ENCODE measurements at places on chromosomes 3 and 15.

- DNase-seq: peak; percentile 28
Measured at GRCh38 chr15:71142780-71143179, 27.5 kb downstream of the THSD4 start.

DNA sequence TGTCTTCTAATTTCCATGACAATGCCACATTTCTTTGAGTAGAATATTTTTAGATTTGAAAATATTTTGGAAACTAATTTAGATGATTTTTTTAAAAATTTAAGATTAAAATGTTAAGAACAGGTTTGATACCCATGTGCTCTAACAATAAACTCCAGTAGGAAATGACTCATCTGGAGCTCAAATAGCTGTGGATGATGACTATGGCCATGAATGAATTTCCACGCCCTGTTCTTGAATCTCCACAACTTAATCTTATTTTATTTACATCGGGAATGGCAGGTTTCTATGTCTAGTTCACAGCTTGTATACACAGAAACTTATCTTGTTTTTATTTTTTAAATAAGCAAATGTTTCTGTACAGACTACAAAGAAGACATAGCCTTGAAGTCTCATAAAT lies 726.8 kb downstream of the NAALADL2 start:
- DNase-seq: no peak

DNA sequence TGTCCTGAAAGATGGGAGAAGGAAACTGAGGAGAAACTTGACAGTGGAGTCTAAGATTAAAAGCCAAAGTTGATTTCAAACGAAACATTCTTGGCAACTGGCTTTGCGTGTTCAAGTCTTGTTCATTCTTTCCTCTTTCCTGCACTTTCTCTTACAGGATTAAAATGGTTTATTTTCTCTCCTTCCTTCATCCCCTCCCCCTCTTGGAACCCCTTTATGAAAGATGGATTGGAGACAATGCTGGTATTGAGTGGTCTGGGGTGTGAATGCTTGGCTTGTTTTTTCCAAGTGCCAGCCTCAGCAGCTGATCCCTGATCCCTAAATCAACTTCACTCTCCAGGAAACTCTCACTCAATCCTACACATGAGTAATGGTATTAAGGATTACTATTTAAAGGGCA lies 703 bp upstream of the LSAMP start:
- DNase-seq: no peak

DNA sequence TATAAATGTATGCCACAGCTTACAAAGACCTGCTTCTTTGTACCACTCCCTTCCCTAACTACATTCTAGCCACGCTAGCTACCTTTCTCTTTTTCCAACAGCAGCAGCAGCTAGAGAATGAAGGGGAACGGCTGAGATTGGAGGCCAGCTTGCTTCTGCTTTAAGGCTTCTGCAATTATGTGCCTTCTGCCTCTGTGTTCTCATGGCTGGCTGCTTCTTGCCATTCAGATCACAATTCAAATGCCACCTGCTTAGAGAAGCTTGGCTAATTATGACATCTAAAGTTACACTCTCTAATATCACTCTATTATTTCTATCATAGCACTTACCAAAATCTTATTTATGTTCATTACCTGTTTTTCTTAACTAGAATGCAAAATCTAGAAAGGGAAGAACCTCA lies 95.2 kb downstream of the RYK start:
- DNase-seq: no peak

DNA sequence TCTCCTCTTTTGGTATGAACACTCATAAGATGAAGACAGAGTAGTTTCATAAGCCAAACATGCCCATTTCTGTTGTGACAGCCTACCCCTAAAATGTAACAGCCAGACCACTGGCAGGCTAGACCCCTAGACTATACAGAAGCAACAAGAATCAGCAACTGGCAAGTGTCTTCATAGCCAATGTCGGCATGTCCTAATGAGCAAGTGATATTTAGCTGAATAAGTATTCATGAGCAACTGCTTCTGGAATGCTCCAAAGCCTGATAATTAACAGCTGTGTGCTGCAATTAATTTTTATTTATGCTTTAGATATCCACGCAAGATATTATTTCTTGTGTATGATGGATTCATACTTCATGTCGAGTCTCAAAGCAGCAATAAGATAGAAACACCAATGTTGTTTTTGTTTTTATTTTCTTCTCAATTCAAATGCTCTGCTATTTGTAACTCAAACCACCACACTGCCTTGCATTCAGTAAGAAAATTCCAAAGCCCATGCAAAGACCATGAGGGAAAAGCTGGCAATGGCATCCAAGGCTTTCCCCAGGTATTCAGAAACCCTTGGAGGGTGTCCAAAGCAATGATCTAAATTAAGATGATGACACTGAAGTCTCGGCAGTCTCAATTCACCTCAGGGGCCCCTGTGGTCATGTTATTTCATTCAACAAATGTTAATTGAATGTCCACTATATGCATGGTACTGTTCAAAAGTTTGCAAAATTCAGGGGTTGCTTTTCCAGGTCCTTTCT lies 167.7 kb upstream of the NECTIN3 start:
- DNase-seq: no peak

DNA sequence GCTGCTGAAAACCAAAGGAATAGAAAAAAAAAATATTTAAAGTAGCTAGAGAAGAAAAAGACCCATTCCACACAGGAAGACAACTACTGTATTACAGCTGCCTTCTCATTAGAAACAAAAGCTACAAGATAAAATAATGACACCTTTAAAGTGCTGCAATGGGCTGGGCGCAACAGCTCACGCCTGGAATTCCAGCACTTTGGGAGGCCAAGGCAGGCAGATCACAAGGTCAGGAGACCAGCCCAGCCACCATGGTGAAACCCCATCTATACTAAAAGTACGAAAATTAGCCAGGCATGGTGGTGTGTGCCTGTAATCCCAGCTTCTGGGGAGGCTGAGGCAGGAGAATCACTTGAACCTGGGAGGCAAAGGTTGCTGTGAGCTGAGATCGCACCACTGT lies 31.0 kb downstream of the TRPM7 start:
- DNase-seq: no peak

DNA sequence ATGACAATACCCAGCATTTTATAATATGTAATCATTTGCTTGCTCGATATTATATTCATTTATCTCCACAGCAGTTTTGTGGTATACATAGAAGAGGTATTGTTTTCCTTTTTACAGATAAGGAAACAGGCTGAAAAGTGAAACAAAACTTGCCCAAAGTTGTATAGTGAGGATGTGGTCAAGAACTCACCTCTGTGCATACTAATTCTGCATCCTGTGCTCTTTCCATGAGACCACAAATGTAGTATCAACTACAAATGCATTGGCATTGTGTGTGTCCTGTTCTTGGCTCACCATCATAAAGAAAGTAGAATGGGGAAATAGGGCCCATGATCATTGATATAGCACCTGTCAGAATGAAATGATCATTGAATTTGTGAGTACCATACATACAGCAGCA lies 167.3 kb downstream of the NECTIN3 start:
- no peak for DNase-seq

GRCh38 chr3:182810574-182811268 lies 17.4 kb downstream of the ATP11B start:
- no peak for DNase-seq

DNA sequence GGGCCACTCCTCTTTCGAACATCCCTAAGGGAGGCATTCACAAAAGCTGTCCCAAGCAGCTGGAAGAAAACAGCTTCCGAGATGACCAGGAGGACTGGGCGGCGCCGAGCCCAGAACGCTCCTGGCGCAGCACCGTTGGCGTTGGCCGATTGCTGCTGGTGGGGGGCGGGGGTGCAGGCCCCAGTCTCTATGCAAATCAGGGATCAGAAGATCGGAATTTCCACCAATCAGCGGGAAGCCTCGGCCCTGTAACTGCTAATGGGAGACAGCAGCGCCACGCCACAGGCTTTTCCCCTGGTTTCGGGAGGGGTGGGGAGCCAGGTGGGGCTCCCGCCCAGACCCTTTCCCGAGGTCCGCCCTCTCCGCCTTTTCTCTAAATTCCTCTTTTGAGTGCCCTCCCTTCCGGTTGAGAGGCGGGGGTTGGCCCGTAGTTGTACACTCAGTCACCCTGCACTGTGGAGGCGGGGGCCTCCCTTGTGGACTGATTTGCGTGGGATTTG lies 27.0 kb downstream of the HMCES start:
- peak; percentile 93 for DNase-seq

DNA sequence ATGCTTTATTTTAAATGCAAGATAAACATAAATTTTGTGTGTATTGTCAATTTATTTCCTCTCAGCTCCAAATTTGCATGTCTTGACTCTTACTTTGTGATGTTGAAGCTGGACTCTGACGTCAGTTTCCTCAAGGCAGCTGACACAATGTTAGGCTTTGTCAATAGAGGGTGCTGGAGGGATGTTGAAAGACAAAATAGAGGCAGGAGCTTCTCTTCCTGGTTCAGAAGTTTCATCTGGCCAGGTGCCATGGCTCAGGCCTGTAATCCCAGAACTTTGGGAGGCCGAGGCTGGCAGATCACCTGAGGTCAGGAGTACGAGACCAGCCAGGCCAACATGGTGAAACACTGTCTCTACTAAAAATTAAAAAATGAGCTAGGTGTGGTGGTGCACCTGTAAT lies 408.6 kb downstream of the GBE1 start:
- DNase-seq: no peak

- DNase-seq: no peak
Measured at GRCh38 chr15:58331560-58331912, 100.3 kb upstream of the LIPC start.

DNA sequence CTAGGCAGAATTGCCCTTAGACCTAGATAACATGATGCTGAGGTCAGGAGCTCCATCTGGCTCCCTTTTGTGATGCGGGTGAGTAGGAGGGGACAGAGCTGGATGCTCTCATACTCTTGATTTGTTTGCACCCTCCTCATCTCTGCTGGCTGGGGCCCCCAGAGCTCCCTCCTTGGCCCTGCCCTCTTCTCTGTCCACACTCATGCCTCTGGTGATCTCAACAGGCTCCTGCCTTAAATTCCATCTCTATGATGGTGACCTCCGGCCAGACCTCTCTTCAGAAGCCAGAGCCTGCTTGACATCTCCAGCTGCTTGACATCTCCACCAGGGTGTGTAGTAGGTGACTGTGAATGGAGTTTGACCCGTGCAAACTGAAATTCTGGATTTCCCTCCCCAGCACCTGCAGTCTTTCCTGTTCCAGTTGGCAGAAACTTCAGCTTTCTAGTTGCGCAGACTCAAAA lies 4.3 kb upstream of the FGD5 start:
- DNase-seq: no peak

GRCh38 chr3:27805282-27805681 lies 83.2 kb upstream of the EOMES start:
- DNase-seq: no peak

- DNase-seq: no peak
Measured at GRCh38 chr15:77012868-77013267, 17.9 kb downstream of the PSTPIP1 start.

DNA sequence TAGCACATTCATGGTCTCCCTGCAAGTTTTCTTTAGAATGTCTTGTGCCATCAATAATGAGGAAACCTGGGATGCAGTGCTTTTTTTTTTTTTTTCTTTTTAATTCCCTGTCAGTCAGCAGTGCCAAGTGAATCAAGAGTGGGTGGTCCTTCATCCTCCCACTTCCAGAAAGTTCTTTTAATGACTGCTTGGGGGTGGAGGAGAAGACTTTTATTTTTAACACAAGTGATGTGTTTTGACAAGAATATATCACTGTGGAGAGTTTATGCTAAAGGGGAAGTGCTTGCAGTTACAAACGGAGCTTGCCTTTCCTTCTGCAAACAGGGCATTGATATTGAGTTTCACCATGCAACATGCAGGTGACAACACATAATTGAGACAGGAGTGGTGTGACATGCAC lies 69.7 kb downstream of the CACNA2D3 start:
- no peak for DNase-seq

- DNase-seq: no peak
Measured at GRCh38 chr3:15405448-15406050, 21.8 kb downstream of the METTL6 start.

- no peak for DNase-seq
Measured at GRCh38 chr3:188255190-188255589, 101.2 kb downstream of the LPP start.

DNA sequence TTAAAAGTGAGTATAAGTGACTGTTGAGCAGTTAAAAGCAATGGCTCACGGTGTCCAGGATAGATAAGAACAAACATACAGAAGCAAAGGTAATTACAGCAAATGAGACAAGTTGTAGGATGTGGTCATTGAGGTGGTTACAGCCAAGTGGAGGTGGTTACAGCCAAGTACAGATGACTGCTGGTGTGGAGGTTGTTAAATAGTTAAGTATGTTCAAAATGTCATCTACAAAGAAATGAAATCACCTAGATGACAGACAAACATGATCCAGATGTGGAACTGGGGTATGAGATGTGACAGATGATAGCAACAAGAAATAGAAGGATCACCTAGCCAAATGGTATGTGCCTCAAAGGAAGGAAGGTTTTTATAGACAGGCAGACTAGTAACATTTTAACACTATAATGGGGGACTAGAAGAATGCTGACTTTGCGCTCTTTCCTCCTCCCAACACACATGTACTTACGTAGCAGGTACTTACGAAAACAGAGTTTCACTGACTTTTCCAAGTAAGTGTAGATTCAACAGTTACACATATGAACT lies 6.8 kb upstream of the ANKRD28 start:
- DNase-seq: no peak

GRCh38 chr15:66654739-66655375 lies 47.2 kb upstream of the SMAD6 start:
- no peak for DNase-seq

DNA sequence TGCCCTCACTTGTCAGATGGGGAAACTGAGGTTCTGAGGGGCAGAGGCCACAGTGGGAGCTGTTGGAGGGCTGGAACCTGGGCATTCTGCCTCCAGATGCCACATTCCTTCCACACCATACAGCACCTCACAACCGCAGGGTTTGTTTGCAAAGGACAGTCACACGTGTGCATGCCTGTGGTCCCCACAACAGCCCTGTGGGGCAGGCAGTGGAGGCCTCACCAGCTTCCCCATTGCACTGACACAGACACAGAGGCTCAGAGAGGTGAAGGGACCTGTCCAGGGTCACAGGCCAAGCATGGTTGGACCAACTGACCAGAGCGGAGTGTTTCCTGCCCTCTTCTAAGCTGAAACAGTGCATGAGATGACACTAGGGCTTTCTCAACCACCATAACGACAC lies 75.2 kb upstream of the SEC13 start:
- DNase-seq: no peak

GRCh38 chr3:128969993-128970739 lies 23.7 kb downstream of the CFAP92 start:
- DNase-seq: no peak

DNA sequence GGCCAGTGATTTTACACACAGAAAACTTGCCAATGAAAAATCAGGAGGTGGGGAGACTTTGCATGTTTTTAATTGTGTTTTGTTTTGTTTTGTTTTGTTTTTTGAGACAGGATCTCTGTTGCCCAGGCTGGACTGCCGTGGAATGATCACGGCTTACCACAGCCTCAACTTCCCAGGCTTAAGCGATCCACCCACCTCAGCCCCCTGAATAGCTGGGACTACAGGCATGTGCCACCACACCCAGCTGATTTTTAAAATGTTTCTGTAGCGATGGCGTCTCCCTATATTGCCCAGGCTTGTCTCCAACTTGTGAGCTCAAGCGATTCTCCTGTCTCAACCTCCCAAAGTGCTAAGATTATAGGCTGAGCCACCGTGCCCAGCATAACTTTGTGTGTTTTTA lies 46.0 kb downstream of the MEIS2 start:
- DNase-seq: no peak

All from right atrium auricular region (tissue), 2 donors.